Placental epithelial cell (primary cell): ENCODE measurements at places on chromosomes 4 and X. TPM values are rescaled to one million over a fixed set of nuclear protein-coding genes. Genes with fewer than 3 reads are reported as not detected.

Gene IDUA
- 10.2 and 17.0 TPM in 2 replicates for total RNA-seq

Gene NKX3-2
- total RNA-seq = 0.39 and 0.43 TPM in 2 replicates

Gene GLRA3
- not detected in 2 replicates for total RNA-seq

Gene TGIF2LX
- not detected in 2 replicates for total RNA-seq

Gene PYURF
- 48.6 and 75.0 TPM in 2 replicates for total RNA-seq
